Dermis blood vessel endothelial cell (primary cell): ENCODE measurements at places on chromosomes 1 and 21. TPM values are rescaled to one million over a fixed set of nuclear protein-coding genes. Genes with fewer than 3 reads are reported as not detected.

DNA sequence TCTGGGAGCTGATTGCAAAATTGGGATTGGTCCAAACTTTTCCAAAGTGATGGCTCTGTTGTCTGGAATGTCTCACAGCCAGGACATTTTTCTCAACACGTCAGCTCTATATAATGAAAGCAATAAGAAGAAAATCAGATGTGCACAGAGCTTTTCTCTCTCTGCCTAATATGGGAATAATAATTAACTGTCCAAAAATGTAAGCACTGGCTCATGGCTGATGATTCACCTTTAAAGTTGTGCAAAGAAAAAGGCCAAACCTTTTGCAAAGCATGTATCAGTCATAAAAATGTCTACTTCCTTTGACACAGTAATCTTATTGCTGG is 30.4 kb downstream of the ZNF281 start:
- peak; percentile 47 for DNase-seq

GRCh38 chr1:169945181-169945580 is 51.5 kb upstream of the SCYL3 start:
- no peak for DNase-seq

DNA sequence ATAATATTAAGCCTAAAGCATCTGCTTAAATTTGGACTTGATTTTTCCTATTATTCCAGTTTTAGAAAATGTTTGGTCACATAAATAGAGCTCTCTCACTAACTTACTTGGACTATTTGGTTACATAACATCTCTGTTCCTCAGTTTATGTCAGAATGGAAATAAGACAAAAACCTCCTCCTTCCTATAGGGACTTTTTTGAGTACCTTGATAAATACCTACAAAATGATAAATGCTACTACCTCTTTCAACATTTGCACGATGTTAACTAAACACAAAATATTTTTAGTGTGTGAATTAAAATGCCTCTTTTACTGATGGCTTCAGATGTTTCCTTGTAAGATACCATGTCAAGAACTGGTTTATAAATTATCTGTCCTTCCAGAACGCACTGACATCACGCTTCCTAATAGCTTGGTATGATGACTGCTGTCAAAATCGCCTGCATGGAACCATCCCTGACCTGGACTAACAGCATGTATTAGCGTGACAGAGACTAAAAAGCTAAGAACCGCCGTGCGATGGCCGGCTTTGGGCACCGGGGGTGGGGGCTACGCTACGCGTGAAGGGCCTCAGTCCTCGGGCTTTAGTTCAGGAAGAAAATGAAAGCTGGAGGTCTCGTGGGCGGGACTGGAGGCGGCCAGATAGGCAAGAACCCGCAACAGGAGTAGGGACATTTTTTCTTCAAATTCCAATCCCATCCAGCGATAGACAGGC is 133.2 kb upstream of the BARHL2 start:
- peak; percentile 17 for DNase-seq

PLXNA2 gene
- total RNA-seq = 54.8 and 95.8 TPM in 2 replicates

- DNase-seq = peak; percentile 94
Observed at GRCh38 chr1:205918955-205919746, 24.1 kb downstream of the SLC26A9 start.
